ENCODE measurements at places on chromosomes 1 and 21.

GRCh38 chr1:117235863-117236465 is 25.2 kb upstream of the VTCN1 start:
- no peak for DNase-seq

DNA sequence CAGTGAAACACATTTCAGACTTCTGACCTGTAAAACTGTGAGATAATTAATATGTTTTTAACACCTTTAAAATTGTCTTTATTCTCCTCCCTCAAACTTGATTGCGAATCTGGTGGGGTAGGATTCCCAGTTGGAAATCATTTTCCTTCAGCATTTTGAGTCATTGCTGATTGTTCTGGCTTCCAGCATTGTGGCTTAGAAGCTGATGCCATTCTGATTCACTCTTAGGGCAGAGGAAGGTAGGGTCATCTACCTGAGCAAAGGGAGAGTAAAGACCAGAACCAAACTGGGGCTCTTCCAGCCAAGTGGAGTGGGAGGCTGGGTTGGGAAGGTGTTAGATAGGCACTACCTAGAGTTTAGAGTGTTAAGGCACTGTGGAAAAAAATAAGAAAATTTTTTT is 61.2 kb downstream of the MPZL1 start:
- no peak for DNase-seq

GRCh38 chr1:185608177-185608576 is 126.0 kb upstream of the HMCN1 start:
- no peak for DNase-seq

- peak; percentile 20 for DNase-seq
Measured at GRCh38 chr1:53075206-53075605, 13.2 kb downstream of the PODN start.

GRCh38 chr1:197768014-197768805 is 7.1 kb downstream of the DENND1B start:
- DNase-seq = no peak

GRCh38 chr1:88773540-88774150 is 89.6 kb downstream of the PKN2 start:
- DNase-seq = no peak

DNA sequence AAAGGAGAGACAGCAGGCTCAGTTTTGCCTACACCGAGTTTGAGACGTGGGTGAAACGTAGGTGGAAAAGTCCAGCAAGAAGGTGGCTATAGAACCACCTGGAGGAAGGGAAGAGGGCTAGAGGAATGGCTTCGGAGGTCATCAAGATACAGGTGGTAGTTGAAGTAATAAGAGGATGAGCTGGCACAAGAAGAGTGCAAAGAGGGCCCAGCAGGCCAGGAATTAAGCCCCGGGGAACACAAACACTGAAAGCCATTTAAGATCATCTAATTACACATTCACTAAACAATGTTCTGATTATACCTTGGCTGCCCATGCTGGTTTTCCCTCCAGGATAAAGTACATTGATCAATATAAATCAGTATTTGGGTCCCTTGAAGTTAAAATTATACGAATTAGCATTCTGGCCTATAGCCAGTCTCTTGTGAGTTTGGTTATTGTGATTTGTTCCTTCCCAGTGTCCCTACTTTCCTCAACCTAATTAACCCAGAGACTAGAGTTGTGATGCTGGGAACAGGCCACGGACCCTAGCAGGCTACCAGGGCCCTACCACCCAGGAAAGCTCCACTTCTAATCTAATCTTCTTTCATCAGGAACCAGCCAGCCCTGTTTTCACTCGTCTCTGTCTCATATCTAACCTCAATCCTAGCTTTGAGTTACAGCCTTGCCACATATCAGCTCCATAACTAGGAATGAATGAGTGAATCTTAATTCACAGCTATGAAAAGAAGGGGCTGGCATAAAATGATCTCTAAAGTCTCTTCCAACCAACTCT is 26.4 kb upstream of the PPP1R15B start:
- DNase-seq = no peak

- no peak for DNase-seq
Measured at GRCh38 chr1:150259217-150259616, 1.6 kb downstream of the CA14 start.

GRCh38 chr1:163300568-163300967 is 21.2 kb upstream of the NUF2 start:
- no peak for DNase-seq

DNA sequence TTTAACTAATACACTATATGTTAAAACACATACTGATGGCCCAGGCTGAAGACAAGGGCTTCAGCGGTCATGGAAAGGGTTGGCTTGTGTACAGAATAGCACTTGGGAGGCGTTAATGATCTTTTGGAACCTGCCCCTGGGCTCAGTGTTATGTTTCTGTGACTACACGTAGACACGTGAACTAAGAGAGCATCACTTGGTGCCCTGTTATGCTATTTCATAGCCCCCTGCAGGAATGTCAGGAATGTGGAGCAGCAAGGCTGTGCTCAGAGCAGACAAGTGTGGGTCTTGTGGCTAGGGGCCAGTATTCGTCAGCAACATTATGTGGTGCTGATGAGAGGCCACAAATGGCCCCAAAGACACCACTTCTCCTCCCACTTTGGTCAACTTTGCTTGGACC is 132.4 kb downstream of the MAP3K21 start:
- no peak for DNase-seq

- no peak for DNase-seq
Measured at GRCh38 chr1:44010935-44011471, 19.6 kb downstream of the CCDC24 start.

GRCh38 chr1:161082996-161083747 is 6.2 kb downstream of the NECTIN4 start:
- DNase-seq = no peak

DNA sequence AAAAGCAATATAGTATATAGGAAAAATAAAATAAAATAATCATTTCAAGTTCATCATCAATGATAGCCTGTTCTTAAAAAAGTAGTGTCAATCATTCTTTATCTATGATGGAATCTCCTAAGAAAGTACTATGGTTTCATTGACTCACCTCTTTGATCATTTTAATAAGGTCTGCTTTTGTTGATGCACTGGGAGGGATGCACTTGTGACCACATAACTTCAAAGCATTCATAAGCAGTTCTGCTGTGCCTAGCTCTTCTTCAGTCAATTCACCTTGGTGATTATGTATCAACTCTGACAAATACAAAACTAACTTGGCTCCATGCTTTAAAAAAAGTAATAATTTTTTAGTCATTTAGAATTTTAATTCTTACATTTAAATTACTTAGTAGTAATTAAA is 84.8 kb upstream of the GNG4 start:
- DNase-seq = no peak

DNA sequence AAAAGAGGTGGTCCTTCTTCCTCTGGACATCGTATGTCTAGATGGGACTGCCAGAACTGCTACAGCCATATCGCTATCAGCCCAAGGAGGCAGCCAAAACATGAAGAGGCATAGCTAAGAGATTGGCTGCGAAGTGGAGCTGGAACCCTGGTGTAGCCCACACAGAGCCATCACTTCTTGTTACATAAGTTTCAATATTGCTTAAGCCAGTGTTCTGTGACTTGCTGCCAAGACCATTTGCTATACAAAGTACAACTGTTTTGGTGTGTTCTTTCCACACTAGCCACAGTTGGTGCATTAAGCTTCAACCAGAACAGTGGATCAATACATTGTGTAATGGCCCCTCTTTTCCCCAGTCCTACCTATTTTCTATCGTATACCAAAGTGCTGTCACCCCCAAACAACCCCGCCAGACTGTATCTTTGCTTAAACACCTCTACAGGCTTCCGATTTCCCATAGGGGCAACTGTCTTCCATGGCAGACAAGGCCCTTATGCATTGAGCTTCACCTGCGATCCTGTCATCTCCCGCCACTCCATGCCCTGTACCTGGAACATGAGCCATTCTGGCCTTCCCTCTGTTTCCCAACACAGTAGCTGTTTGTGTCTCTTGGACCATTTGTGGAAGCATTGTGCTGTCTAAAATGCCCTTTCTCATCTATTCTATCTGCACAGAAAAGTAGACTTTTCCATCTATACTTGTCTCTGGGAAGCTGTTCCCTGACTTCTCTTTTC is 241.8 kb downstream of the TTLL7 start:
- no peak for DNase-seq

- peak; percentile 77 for DNase-seq
Measured at GRCh38 chr1:167447521-167448136, 70.7 kb downstream of the CD247 start.

DNA sequence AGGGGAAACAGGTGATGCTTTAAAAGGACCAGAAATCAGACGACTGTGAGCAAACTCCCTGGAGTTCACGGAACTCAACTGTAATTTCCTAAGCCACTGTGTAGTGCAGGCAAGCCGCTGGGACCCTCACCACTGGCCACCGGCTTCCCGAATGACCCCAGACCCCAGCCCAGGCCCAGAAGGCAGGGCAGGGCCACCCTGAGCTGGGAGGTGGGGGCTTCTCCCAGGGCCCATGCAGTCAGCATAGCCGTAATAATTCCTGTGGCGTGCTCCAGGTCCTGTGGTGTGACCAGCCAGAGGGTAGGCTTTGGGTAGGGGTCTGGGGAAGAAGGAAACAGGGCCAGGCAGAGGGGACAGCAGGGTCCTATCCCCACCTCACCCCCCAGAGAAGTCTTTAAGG is 3.5 kb upstream of the ARF1 start:
- no peak for DNase-seq

DNA sequence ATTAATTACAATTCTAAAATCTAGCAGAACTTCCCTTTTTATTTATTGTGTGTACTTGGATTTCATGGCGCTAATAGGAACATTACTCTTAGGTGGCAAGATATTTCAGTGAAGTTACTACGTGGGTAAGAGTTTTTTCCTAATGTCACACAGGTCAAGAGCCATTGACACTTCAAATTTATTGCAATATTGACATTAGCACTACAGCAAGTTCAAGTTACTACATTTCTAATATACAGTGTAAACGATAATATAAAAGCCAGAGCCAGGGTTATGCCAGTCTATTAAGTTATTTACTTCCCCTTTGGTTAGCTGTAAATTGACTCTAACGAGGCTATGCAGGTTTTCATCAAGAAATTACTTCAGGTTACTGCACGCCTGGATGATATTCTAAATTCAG is 29.7 kb downstream of the CHODL start:
- DNase-seq = no peak

DNA sequence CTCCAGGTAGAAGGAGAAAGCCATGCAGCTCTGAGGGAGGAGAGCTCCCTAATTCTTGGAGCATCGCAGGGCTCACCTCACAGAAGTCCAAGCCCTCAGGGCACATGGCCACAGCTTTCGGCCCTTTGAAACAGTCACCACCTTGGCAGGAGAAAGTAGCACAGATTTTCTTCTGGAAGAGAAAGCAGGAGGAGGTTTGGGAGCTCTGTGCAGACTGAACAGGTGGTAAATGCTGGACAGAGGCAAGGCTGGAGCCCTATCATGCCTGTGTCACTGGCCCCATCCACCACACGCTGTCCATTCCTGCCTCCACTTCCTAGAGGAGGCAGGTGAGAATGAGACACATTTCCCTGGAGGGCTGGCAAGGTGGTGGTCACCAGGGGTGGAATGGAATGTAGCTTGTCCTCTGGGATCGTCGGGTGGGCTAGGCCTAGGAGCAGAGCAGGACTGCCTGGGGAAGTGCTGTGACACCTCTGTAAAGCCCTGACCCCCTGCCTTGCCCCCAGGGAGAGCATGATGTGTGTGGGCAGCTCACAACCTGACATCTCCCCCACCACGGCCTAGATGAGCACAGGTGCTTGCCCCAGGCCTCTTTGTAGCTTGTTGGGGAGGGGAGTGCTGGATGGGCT is 2.8 kb upstream of the INPP5B start:
- no peak for DNase-seq

GRCh38 chr21:26123012-26123411 is 47.6 kb downstream of the APP start:
- no peak for DNase-seq

DNA sequence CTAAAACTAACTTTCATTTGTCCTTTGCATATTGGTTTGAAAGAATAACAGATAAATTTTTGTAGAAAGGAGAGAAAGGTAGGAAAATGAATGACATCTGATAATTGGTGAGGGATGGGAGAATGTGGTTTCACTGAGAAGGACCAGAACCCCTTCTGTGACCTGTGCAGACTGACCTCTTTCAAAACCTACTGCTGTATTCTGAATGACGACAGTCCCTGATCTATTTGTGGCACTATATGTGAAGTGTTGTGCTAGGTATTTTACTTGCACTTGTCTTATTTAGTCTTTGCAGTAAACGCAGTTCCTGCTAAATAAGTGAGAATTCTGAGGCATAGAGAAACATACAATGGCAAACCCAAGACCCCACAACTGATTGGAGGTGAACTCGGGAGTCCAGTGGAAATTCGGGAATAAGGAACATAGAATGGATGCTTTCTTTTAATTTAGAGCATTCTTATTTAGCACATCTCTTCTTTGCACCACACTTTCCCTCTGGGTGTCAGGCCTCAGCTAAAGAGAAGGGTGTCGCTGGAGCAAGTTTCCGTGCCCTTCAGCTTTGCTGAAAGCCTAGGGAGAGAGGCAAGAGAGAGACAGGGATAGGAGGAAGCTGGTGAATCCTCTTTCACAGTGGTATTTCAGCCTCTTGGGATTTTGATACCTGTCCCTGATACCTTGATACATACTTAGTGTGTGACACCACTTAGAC is 230.2 kb downstream of the PAPPA2 start:
- DNase-seq = no peak

- DNase-seq = no peak
Measured at GRCh38 chr1:5620418-5620817, 371.8 kb downstream of the NPHP4 start.

- no peak for DNase-seq
Measured at GRCh38 chr1:198099755-198100154, 57.0 kb upstream of the NEK7 start.

- DNase-seq = no peak
Measured at GRCh38 chr1:220902916-220903315, 23.7 kb downstream of the HLX start.

DNA sequence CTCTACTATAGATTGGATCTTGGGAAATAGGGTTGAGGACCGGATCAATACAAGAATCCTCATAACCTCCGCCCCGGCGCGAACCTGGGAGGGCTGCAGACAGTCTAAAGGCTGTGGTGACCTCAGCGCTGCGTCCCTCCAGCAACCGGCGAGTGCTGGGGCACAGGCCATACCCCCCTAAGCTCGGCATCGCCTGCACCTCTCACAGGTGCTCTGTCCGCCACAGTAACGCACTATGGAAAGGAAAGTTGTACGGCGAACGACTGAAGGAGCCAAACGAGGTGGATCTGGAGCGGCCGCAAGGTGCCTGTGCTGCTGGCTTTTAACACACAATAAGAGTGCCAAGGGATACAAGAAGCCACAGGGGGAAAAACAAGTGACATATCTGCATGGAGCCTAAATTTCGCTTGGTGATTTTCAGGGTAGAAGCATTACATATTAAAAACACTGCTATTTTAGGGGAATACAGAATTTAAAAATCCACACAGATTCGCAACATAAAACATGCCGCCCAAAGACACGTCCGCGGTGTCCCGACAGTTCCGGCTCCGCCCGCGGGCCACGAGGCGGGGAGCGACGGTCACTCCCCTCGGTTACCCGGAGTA is 1.4 kb upstream of the RBM15 start:
- DNase-seq = peak; percentile 63

All from activated naive CD4-positive, alpha-beta T cell treated with anti-CD3 and anti-CD28 coated beads, Interleukin-2, amount 50 U/mL, for 72 hours (primary cell).